ENCODE measurements at places on chromosomes 11 and 22.

DNA sequence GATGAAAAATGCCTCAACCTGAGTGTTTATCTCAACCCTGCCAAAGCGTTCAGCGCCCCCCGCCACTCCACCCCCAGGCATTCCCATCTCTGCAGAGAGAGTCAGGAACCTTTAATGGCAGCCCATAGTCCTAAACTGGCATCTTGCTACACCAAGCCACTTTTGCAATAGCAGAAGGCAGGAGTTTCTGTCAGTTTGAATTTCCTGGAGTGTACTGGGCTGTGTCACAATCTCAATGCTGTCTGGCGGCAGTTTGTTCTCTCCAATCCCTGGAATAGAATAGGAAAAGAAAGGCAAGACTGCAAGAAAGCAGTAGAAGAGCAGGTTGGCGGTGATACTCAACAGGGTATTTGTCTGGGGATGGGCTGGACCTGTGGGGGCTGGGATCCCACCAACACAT, 32.9 kb upstream of the FLI1 start:
- H3K27ac ChIP-seq, result no peak overlapping the region
- H3K27me3 ChIP-seq, result no peaks in the 10 kb centered on the region
- H3K4me1 ChIP-seq, result no peaks in the 10 kb centered on the region
- H3K4me3 ChIP-seq, result no peak overlapping the region

GRCh38 chr11:130886704-130887103, 29.6 kb downstream of the SNX19 start:
- H3K27me3 ChIP-seq, result no peaks in the 10 kb centered on the region
- H3K4me1 ChIP-seq, result no peaks in the 10 kb centered on the region
- DNase-seq, result no peak
- H3K36me3 ChIP-seq, result peaks cover 8% of the 10 kb centered on the region

DNA sequence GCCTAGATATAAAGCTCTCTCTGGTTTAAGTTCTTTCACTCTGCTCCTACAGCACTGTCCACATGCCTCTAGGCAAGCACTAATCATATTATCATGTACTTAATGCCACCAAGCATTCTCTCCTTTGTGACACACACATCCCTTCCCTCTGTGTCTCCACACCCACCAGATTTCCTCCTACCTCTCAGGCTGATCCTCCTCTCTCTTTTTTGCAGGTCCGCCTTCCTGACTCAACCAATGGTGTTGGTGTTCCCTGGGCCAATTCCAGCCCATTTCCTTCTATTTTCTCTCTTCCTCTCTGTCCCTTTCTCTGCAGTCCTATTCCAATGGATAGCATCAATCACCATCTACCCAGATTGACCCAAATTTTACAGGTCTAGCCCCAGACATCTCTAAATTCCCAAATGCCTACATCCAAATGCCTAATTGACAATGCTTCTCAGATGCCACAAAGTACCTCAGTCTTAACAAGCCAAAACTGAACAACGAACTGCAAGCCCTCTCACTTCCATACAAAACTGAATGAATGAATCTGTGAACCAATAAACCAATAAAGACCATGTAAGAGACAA, 504 bp upstream of the ZNF215 start:
- H3K4me1 ChIP-seq, result no peaks in the 10 kb centered on the region
- H3K4me3 ChIP-seq, result peak overlapping the region; percentile 63
- no peak for DNase-seq
- H3K36me3 ChIP-seq, result no peaks in the 10 kb centered on the region
- H3K27me3 ChIP-seq, result no peaks in the 10 kb centered on the region

GRCh38 chr22:44540756-44541670, 43.0 kb upstream of the RTL6 start:
- no peak overlapping the region for H3K4me3 ChIP-seq
- no peaks in the 10 kb centered on the region for H3K36me3 ChIP-seq
- no peak overlapping the region for H3K27ac ChIP-seq
- H3K27me3 ChIP-seq, result no peaks in the 10 kb centered on the region

DNA sequence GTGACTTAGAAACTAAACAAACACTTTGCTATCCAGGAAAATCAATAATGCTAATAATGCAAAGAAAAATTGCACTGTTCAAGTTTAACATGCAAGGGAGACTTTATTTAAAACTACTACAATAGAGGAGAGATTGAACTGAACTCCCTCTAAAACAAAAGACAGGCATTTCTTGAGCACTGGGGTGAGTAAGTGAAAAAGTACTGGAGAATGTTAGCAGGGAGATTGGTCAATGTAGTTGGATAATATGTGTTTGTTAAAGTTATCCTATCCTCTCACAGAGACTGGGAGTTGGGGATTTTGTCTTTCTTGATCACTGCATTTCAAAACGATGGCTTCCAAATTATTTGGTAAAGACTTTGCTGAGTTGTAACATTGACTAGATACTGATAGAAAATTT, 77.6 kb downstream of the LUZP2 start:
- no peaks in the 10 kb centered on the region for H3K4me1 ChIP-seq
- H3K27ac ChIP-seq, result no peak overlapping the region
- no peaks in the 10 kb centered on the region for H3K36me3 ChIP-seq
- no peak overlapping the region for H3K4me3 ChIP-seq
- DNase-seq, result no peak
